ENCODE measurements at places on chromosomes 1 and 21.
A peak's percentile ranks its signal among the peaks of the same experiment; 100 is the strongest.

- H3K4me3 ChIP-seq, result peak overlapping the region; percentile 89
- H3K4me1 ChIP-seq, result peaks cover 20% of the 10 kb centered on the region
- H3K27ac ChIP-seq, result no peak overlapping the region
- H3K36me3 ChIP-seq, result no peaks in the 10 kb centered on the region
Measured at GRCh38 chr1:155051777-155052398, 772 bp downstream of the ADAM15 start.

DNA sequence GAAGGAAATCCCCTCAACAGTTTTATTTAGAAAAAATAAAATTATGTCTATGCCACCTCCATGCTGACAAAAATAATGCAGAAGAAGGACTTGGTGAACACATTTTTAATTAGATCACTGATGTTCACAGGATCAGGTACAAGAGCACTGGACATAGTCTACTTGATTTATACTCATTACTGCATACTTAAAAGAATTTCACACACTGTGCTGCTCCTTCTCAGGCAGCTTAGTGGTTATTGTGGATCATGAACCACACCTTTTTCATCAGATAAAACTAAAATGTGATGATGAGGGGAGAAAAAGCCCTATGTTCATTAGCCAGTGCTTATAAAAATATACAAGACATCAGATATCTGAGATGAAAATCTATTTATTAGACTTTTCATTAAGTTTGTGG lies 103.3 kb upstream of the DPH5 start:
- DNase-seq, result no peak
- H3K4me1 ChIP-seq, result peaks cover 6% of the 10 kb centered on the region
- H3K4me3 ChIP-seq, result no peak overlapping the region
- no peaks in the 10 kb centered on the region for H3K36me3 ChIP-seq

GRCh38 chr1:203185585-203185984 lies 919 bp downstream of the CHI3L1 start:
- H3K36me3 ChIP-seq, result no peaks in the 10 kb centered on the region
- H3K4me3 ChIP-seq, result no peak overlapping the region
- no peaks in the 10 kb centered on the region for H3K4me1 ChIP-seq
- no peak for DNase-seq
- H3K27ac ChIP-seq, result no peak overlapping the region
- H3K27me3 ChIP-seq, result no peaks in the 10 kb centered on the region

DNA sequence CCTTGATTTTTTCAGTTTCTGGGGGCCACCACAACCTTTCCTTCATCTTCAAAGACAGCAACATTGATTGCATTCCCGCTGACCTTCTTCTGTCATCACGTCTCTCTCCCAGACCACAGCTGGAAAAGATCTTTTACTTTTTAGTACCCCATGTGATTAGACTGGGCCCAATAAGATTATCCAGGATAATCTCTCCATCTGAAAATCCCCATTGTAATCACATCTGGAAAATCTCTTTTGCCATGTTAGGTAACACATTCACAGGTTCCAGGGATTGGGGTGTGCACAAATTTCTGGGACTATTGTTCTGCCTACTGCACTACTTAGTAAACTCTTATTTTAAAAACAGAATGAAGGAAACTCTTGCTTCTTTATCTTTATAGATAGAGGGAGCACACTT lies 47.1 kb upstream of the INSL5 start:
- no peak overlapping the region for H3K4me3 ChIP-seq
- no peaks in the 10 kb centered on the region for H3K36me3 ChIP-seq
- no peaks in the 10 kb centered on the region for H3K27me3 ChIP-seq

DNA sequence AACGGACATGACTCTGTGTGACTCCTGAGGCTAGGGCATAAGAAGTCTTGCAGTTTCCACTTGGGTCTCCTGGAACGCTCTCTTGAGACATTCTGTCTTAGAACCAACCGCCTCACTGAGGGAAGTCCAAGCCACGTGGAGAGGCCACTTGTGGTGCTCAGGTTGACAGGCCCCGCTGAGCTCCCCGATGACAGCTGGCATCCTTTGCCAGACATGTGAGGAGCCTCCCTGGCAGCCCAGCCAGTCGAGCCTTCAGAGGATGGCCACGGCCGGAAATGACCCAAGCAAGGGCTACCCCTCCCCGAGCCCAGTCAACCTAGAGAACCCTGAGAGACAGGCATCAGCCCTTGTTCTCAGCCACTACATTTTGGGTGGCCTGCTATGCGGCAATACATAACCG lies 20.7 kb downstream of the PLEKHA6 start:
- H3K36me3 ChIP-seq, result no peaks in the 10 kb centered on the region
- no peak overlapping the region for H3K27ac ChIP-seq
- DNase-seq, result no peak
- no peaks in the 10 kb centered on the region for H3K4me1 ChIP-seq
- H3K4me3 ChIP-seq, result no peak overlapping the region
- H3K27me3 ChIP-seq, result peaks cover 21% of the 10 kb centered on the region

DNA sequence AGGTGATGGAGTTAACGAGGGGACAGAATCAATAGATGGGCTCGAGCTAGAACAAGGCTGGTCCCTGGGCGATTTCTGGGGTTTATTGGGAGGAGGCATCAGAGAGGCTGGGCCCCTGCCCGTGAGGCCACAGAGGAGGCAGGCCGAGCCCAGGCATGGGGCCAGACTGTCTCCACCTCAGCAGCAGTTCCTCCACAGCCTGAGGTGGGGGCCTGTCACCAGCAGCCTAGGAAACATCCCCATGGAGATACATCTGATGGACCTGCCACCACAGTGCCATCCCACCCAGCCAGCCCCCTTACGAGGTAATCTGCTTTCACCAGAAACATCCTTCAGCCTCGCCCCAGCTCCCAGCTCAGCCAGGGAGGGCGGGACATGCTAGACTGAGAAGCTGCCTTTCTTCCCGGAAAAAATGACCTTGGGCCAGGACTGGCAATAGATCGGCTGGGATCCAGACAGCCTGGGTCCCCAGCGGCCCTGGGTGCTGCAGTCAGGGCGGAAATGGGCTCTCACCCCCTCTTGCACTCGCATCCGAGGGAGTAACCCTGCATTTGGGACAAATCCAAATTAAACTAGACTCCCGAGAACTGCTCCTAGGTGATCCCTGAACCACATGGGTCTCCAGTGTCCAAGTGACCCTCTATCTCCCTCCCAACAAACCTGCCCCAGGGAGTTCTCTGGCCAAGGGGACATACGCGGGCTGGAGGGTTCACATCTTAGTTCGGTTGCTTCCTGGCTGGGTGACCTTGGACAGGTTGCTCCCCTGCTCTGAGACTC lies 10.0 kb upstream of the EPHA8 start:
- H3K27me3 ChIP-seq, result peaks cover 43% of the 10 kb centered on the region
- no peaks in the 10 kb centered on the region for H3K4me1 ChIP-seq
- no peak overlapping the region for H3K4me3 ChIP-seq
- no peaks in the 10 kb centered on the region for H3K36me3 ChIP-seq
- DNase-seq, result no peak

DNA sequence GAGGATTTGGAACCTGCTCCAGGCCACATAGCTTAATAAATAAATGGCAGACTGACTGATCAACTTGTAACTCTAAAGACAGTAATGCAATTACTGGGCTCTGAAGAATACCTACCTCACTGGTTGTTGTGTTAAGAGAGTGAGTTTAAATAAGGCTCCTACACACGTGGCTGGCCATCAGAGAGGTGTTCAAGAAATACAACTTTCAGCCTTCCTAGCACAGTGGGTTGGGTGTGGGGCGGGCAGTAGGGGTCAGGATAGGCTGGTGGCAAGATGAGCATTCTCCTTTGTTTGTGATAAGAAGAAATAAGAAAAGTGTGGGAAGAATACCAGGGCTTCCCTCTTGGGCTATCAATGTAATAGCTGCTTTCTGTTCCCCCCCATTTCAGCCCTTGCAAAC lies 151.3 kb downstream of the DAB1 start:
- H3K27ac ChIP-seq, result peak overlapping the region; percentile 15
- no peak overlapping the region for H3K4me3 ChIP-seq
- H3K27me3 ChIP-seq, result no peaks in the 10 kb centered on the region
- no peak for DNase-seq
- no peaks in the 10 kb centered on the region for H3K36me3 ChIP-seq

GRCh38 chr1:93768380-93768863 lies 86.8 kb upstream of the BCAR3 start:
- no peak overlapping the region for H3K4me3 ChIP-seq
- H3K36me3 ChIP-seq, result no peaks in the 10 kb centered on the region
- no peak overlapping the region for H3K27ac ChIP-seq
- no peak for DNase-seq
- no peaks in the 10 kb centered on the region for H3K4me1 ChIP-seq
- no peaks in the 10 kb centered on the region for H3K27me3 ChIP-seq

- peak; percentile 78 for DNase-seq
- H3K27ac ChIP-seq, result no peak overlapping the region
- H3K4me1 ChIP-seq, result peaks cover 47% of the 10 kb centered on the region
Measured at GRCh38 chr1:157961805-157962762, 31.4 kb upstream of the KIRREL1 start.
